G401 (cell line): ENCODE measurements at places on chromosomes 16 and 17.

DNA sequence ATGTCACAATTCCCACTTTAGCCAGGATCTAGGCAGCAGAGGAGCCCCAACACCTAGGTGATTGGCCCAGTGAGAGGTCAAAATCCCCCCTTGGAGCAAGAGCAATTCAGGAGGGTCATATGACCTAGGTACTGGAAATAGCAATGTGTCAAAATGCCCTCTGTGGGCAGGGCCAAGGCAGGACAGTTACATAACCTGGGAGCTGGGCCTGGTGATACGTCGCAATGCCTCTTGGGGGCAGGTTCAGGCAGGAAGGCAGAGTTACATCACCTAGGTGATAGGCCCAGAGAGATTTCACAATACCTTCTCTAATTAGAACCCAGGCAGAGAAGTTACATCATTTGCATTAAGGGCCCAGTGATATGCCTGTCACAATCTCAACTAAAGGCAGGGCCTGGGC, 1906.3 kb downstream of the TP53TG3F start:
- no peak for DNase-seq

- DNase-seq = no peak
Observed at GRCh38 chr16:11634312-11634711, 33.9 kb upstream of the SNN start.

DNA sequence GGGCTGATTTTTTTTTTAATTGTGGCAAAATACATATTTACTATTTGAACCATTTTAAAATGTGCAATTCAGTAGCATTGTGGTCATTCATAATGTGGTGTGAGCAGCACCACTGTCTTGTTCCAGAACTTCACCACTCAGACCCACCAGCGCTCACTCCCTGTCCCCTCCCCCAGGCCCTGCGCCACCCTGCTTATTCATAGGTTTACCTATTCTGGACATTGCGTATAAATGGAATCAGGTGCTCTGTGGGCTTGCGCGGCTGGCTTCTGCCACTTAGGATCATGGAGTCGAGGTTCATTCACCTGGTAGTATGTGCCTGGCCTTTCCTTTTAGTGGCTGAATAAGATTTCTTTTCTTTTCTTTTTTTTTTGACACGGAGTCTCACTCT, 59.4 kb downstream of the NT5M start:
- DNase-seq = no peak

DNA sequence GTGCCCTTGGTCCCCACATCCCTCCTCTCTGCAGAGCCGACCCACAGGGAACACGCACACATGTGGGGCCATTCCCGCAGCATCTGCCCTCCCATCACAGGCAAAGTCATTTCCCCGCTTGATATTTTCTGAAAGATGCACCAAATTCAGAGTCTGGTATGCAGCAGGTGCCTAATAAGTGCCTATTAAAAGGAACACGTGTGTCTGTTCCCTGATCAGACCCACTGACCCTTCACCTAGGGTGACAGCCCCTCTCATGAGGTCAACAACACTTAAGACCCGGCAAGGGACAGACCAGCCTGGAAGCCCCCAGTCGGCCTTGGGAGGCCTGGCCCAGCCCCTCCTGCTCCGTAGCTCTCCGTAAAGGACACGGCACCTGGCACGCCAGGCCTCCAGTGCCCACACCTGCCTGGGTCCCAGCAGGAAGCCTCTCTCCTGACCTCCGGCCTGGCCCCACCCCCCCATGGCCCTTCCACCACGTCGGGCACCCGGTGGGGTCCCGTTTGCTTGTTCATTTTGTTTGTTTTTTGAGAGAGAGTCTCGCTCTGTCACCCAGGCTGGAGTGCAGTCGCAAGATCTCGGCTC, 20.0 kb downstream of the UNKL start:
- no peak for DNase-seq

DNA sequence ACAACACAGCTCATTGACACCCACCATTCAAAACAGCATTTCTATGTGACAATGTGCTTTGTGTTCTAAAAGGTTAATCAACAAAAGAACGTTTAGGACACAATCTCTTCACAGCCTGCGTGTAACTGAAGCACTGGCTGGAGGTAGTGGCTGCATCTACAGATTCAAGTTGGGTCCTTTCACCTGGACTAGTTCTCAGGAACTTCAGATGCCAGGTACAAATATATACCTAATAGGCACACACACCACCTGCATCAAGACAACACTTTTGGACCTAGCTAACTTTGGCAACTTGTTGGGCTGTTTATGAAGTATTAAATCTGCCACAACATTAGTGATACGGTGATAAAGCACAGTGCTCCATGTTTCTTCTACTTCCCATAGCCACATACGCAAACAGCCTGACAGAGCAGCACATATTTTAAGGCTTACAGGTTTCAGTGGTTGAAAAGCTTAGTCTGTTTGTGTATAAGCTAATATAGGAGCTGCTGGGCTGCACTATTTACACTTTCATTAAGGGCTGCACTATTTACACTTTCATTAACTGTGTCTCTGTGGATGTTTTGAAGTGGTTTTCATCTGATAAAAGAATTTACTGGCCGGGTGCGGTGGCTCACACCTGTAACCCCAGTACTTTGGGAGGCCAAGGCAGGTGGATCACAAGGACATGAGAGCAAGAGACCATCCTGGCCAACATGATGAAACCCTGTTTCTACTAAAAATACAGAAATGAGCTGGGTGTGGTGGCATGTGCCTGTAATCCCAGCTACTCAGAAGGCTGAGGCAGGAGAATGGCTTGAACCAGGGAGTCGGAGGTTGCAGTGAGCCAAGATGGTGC, 132.6 kb downstream of the PARN start:
- DNase-seq = no peak

GRCh38 chr16:72018470-72018869, 9.9 kb downstream of the DHODH start:
- no peak for DNase-seq

DNA sequence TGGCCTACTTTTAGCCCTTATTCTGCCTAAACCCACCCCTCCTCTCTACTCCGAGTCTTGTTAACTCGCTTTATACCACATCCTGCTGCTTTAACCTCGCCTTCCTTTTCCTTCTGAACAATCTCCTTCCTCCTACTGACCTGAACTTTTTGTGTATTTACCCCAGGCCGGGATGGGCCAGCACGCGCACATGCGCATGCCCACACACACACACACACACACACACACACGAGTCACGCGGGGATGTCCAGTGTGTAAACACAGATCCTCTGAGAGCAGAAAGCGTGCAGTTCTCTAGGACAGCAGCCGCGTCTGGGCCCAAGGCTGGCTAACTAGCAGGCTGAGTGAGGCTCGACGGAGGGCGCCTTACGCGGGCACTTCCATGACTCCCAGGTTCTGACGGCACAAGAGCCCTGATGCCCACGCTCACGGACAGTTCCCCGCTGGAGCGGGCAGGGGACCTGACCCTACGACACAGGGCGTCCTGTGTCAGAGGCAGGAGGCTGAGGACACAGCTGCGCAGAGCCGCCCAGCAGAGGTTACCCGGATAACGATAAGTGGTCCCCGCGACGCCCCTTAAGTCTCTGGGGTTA, 610 bp downstream of the PIK3R5 start:
- DNase-seq = no peak

GRCh38 chr16:25608002-25608401, 83.8 kb upstream of the HS3ST4 start:
- no peak for DNase-seq

GRCh38 chr16:2955438-2955778, 8.7 kb upstream of the KREMEN2 start:
- DNase-seq = no peak

DNA sequence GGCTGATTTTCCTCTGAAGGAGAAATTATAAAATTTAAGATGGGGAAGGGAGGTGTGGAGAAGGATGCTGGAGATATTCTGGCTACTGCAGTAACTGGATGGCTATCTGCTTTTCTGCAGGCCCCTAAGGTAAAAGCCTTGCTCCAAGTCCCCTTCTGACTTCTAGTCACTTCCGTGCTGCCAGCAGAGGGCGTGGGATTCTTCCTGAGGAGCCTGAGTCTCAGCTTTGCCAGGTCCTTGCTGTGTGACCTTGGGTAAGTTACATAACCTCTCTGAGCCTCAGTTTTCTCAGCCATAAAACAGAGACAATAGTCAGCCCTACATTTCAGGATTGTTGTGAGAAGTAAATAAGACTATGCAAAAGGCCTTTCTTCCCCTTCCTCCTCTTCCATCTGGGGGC, 24.3 kb upstream of the TMEM220 start:
- peak; percentile 13 for DNase-seq

GRCh38 chr17:21289902-21290571, 5.5 kb downstream of the MAP2K3 start:
- peak; percentile 88 for DNase-seq

GRCh38 chr16:27853651-27854050, 209.9 kb downstream of the GSG1L start:
- DNase-seq = no peak

DNA sequence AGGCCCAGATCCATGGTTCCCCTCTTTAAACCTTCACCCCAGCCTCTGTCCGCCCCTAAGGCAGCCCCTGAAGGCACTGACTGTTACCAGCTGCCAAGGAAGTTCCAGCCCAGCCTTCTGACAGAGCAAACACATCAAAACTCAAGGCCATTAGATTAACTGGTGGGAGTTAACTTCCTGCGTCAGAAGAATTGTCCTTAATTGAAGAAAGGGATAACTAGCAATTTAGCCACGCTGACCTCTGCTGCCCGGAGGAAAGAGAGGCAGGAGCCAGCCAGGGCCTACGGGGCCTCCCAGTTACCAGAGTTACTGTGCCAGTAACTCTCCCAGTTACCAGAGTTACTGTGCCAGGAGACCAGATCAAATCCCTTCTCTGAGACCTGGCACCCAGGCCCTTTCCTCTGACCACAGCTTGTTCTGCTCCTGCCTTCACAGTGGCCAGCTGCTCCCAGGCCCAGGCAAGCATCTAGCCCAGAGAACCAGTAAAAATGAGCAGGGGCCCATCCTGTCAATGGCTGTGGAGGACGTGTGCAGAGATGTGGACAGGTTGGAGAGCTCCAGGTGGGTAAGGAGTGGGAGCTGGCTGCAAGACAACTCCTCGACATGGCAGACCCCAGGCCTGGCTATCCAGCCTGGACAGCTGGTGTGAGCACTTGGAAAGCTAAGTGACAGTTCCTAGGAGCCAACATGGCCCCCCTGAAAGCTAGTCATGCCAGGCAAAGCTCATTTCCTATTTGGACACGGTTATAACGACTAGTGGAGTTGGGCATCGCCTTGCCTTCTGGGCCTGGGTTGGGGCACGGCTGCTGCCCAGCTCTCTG, 2.8 kb upstream of the PITPNM3 start:
- peak; percentile 90 for DNase-seq

GRCh38 chr16:66240088-66240487, 126.4 kb upstream of the CDH5 start:
- no peak for DNase-seq

- DNase-seq = peak; percentile 88
Observed at GRCh38 chr17:9594065-9594464, 17.6 kb downstream of the CFAP52 start.

GRCh38 chr17:32142857-32143526, 690 bp downstream of the RHOT1 start:
- DNase-seq = peak; percentile 67

GRCh38 chr16:552171-552570, 8.0 kb upstream of the PRR35 start:
- no peak for DNase-seq

DNA sequence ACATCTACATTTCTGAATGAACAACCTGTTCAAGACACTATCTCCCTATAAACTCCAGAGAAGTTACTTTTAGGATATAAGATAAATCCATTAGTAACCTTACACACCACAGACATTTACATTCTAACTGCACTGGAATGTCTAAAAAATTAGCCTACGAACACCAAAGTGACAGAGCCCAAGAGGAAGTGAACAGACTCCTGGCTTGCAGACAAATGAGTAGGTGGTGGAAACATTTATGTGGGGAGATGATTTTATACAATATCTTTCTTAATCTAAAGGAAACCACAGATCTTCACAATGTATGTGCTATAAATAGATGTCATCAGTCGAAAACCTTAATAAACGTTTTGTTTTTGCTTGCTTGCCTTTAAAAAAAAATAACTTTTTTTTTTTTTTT, 18.8 kb downstream of the ZNF652 start:
- no peak for DNase-seq

- DNase-seq = no peak
Observed at GRCh38 chr17:9880582-9880999, 24.5 kb downstream of the RCVRN start.

DNA sequence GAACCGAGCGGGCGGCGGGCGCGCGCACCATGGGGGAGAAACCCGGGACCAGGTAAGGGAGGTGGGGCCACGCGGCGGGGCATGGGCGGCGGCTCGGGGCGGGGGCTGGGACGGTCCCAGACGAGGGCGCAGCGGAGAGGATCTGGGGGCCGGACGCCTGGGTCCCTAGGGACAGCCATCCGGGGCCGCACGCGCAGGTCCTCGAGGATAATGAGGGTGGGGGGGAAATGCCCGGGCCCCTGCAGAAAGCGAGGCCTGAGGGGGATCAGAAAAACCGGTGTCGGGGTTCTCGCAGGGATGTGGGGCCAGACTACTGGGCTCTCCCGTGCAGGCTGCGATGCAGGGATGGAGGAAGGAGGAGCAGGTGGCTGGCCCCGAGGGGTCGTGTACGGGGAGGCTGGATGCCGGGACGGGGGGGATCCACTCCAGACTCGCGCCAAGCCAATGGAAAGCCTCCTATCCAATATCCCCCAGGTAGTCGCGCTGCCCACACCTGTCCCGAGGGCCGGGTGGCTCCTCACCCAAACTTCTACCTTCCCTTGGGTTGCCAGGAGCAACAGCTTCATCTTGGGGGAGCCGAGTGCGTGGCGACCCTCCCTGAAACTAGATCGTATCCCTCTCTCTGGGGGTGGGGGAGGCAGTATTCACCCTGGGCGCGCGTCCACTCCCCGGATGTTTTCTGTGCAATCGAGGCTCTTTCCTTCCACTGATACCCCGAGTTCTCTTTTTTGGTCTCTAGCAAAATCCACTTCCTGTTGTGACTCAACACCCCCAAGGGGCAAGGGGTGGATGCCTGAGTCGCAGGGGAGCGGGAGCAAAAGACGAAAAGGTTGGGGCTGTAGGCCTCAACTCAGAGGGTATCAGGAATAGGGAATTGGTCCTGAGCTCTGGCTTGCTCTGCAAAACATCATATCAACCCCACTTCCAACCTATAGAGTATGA, 532 bp downstream of the ARRB2 start:
- no peak for DNase-seq

DNA sequence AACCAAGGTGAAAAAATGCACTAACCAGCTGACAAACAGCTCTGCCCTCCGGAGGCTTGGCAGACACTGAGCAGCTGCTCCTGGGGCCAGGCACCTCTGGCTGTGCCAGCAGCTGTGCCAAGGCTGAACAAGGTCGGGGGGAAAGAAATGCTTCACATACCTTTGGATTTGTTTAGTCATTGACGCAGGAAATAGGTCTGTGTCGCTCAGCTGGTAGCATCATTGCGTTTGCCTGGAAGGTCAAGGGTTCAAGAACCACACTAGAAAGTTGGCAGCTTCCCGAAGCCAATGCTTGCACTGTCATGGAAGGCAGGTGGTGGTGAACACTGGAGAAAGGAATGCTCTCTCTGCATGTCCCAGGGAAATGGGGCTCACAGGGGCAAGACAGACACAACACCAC, 63.5 kb downstream of the PCTP start:
- no peak for DNase-seq

- no peak for DNase-seq
Observed at GRCh38 chr17:14072881-14073280, 3.6 kb downstream of the COX10 start.
